ENCODE measurements at places on chromosomes 2 and 18. TPM values are rescaled to one million over a fixed set of nuclear protein-coding genes. Genes with fewer than 3 reads are reported as not detected.
A peak's percentile ranks its signal among the peaks of the same experiment; 100 is the strongest.

DNA sequence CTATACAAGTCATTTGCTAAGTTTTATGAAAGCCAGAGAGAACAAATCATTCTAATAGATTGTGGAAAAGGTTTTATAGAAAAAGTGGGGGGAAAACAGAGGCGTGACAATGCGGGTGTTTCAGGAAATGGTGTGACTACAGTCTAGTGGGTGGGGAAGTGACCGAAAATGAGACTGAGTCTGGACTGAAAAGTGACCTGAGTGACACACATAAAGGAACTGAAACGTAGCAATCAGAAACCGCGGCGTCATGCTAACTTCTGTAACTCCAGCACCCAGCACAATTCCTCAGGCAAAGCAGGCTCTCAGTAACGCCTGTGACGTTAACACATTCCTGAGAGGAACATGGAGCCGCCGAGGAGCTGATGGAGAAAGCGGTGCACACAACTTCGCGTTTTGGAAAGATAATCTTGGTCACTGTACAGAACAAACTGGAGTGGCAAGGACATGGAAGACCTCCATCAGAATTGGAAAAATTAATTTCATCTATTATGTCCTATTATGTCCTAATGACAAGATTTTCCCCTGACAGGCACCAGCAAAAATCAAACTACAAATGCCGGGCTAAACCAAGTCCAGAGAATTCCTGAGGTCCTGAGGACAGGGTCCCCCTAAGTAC lies 1.4 kb upstream of the CD226 start:
- no peaks in the 10 kb centered on the region for H3K27me3 ChIP-seq
- no peaks in the 10 kb centered on the region for H3K36me3 ChIP-seq
- H3K4me1 ChIP-seq = no peaks in the 10 kb centered on the region
- DNase-seq = peak; percentile 14
- no peak overlapping the region for H3K4me3 ChIP-seq
- no peak overlapping the region for H3K27ac ChIP-seq

ELOA2 gene
- polyA plus RNA-seq = 0.01 TPM

DPYSL5 gene
- polyA plus RNA-seq = 7.1 TPM

DNA sequence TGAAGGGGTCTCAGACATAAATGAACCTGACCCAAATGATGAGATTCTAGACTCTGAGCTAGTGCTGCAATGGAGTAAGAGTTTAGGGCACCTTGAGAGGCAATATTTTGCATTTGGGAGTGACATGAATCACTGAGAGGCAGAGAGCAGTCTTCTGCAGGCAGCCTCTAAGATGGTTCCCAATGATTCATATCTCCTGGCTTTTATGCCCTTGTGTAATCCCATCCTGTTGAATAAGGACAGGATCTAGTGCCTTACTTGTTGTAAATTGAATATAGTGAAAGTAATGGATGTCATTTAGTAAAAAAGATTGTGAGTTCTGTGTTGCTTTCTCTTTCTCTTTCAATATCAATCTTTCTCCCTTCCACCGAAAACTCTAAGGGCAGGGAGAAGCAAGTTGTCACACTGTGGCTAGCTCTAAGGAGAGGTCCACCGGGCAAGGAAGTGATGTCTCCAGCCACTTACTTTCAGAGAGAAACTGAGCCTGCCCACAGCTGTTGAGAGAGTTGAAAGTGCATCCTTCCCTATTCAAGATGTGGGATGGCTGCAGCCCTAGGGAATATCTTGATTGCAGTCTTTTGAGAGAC lies 144.7 kb downstream of the TRIB2 start:
- H3K36me3 ChIP-seq = no peaks in the 10 kb centered on the region
- no peaks in the 10 kb centered on the region for H3K27me3 ChIP-seq
- H3K27ac ChIP-seq = no peak overlapping the region
- H3K4me1 ChIP-seq = no peaks in the 10 kb centered on the region
